ENCODE measurements at places on chromosomes 16 and 17. TPM values are rescaled to one million over a fixed set of nuclear protein-coding genes. Genes with fewer than 3 reads are reported as not detected.

The TP53TG3 gene
- not detected for total RNA-seq

The SYT17 gene
- total RNA-seq = not detected

The CSH2 gene
- not detected for total RNA-seq

The SSTR5 gene
- total RNA-seq = 1.4 TPM

The SCN4A gene
- total RNA-seq = under 0.01 TPM

The PRAC2 gene
- not detected for total RNA-seq

The CEMP1 gene
- total RNA-seq = not detected

The CSH1 gene
- total RNA-seq = not detected

The HOXB7 gene
- not detected for total RNA-seq

The MPP2 gene
- total RNA-seq = 10.3 TPM

The TBC1D3E gene
- total RNA-seq = not detected

The KAT7 gene
- 20.8 TPM for total RNA-seq

The DNASE1L2 gene
- 1.1 TPM for total RNA-seq

The CCL4L2 gene
- not detected for total RNA-seq

The CNTNAP4 gene
- total RNA-seq = not detected

The SMG6 gene
- 55.1 TPM for total RNA-seq

The CD300LB gene
- not detected for total RNA-seq

The DOC2A gene
- total RNA-seq = not detected

The SPN gene
- total RNA-seq = 0.36 TPM

The SP6 gene
- 0.16 TPM for total RNA-seq

The SKAP1 gene
- not detected for total RNA-seq

The C17orf67 gene
- 0.16 TPM for total RNA-seq

The PRSS27 gene
- total RNA-seq = 0.16 TPM

The TCAP gene
- not detected for total RNA-seq

The HSPB9 gene
- total RNA-seq = not detected

The KLHL11 gene
- total RNA-seq = 23.3 TPM

The CHST5 gene
- not detected for total RNA-seq

The SLC52A1 gene
- total RNA-seq = 0.18 TPM

The IGSF6 gene
- not detected for total RNA-seq

The ACSM3 gene
- 1.6 TPM for total RNA-seq

The LDHD gene
- 5.4 TPM for total RNA-seq

The FNDC8 gene
- not detected for total RNA-seq

The RASL10B gene
- 1.4 TPM for total RNA-seq
